ENCODE measurements at places on chromosomes 7 and 10. TPM values are rescaled to one million over a fixed set of nuclear protein-coding genes. Genes with fewer than 3 reads are reported as not detected.

DNA sequence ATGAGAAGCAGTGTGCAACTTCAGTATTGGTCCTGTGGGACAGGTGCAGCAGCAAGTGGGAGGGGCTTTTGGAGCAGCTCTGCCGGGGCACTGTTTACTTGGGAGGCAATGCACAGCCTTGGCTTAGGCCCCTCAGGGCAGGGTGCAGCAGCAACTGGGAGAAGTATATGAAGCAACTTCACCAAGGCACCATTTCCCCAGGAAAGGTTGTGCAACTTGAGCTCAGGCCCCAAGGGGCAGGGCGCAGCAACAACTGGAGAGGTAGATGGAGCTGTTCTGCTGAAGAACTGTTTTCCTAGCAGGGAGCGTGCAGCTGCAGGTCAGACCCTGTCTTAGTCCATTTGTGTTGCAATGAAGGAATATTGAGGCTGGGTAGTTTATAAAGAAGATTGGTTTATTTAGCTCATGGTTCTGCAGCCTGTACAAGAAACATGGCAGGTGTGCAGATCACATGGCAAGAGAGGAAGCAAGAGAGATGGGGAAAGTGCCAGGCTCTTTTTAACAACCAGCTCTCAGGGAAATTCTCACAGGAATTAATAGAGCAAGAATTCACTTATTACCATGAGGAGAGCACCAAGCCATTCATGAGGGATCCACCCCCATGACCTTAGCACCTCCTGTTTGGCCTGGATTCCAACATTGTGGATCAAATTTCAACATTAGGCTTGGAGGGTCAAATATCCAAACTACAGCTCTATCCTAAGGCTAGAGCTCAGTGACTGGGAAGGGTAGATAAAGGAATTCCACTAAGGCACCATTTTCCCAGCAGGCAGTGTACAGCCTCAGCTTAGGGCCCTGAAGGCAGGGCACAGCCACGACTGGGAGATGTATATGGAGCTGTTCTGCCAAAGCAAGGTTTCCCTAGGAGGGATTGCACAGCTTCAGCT lies 10.9 kb downstream of the GPR141 start:
- DNase-seq = no peak

Gene AS3MT
- 1.8 TPM for total RNA-seq

DNA sequence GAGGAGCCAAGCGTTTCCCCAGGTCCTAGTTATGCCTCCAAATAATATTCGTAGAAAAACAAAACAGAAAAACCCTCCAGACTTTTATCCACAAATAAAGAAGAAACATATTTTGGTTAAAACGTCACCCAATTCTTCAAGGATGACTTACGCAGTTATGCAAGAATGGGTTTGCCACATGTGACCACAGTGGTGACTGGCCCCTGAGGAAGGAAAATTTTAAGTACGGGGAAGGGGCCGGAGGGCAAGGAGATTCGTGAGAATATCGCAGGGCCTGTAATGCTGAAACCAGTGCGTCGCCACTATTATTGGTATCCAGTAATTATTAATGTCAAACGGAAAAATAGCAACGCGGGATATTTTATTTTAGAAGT lies 537 bp upstream of the MRPS24 start:
- DNase-seq = peak; percentile 93

DNA sequence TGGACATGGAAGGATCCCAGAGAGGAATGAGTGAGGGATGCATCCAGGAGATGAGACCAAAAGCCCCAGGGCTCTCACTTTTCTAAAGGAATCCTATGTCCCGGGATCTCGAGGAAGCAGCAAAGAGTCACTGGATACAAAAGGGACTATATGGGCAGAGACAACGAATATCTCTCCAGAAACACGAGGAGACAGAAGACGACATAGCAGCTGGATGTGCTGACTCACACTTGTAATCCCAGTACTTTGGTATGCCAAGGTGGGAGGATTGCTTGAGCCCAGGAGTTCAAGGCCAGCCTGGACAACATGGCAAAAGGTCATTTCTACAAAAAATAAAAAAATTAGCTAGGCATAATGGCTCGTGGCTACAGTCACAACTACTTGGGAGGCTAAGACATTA lies 24.7 kb upstream of the MSMB start:
- DNase-seq = no peak

DNA sequence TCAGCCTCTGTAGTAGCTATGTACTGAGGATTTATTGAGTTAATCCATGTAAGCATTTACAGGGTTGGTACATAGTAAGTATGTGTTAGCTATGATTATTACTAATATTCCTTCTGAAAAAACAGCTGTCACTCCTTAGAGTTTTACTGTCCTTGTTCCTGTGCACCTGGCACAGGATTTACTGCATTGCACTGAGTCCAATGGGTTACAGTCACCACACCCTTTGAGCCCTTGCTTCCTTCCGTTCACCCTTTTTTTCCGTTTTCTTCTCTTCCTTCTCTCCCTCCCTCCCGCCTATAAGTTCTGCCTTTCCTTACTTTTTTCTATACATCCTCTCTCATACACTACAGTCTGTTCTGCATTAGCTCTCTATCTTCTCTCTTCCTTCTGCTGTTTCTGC lies 12.5 kb upstream of the CDK6 start:
- no peak for DNase-seq

Gene HMX2
- total RNA-seq = not detected

Gene LZTS2
- total RNA-seq = 67.2 TPM

DNA sequence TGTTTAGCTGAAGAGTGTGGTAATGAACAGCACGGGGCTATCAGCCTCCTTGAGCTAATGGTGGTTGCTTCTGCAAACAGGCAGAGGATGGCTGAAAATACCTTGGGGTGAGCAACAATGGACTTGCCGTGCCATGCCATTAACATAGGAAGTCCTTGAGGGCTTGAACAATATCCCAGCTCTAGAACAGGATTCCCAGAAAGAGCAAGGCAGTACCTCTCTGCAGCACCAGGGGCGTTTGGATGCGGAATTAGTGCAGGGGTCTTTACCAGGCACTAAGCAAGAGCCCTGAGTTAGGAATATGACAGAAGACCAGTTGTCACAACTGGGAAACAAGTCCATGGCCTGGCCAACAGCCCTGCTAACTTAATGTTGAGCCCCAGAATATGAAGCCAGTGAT lies 143.2 kb upstream of the COBL start:
- DNase-seq = no peak

DNA sequence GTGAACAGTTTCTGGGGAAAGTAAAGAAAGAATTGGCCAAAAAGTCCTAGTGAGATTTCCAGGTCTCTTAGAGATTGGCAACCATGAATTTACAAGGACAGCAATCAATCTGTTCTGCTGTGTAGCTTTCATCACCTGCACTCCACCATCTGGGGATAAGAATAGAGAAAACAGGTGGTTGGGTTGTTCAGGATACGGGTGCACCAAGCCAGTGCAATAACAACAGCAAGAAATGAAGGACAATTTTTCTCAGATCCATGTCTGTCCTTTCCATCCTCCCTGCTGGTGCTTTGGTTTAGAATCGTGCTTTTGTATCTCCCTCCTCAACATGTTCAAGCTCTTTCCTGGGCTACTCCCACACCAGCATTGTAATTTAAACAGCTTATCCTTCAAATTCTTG lies 787.7 kb downstream of the GRID1 start:
- DNase-seq = no peak

GRCh38 chr10:31751051-31751737 lies 177.4 kb downstream of the ARHGAP12 start:
- DNase-seq = no peak

Data from HFFc6 (cell line).